ENCODE measurements at places on chromosomes 5 and 9. TPM values are rescaled to one million over a fixed set of nuclear protein-coding genes. Genes with fewer than 3 reads are reported as not detected.

Gene FIBCD1
- not detected for total RNA-seq

GRCh38 chr9:106892632-106893031, 29.7 kb downstream of the ZNF462 start:
- no peaks in the 10 kb centered on the region for H3K4me1 ChIP-seq
- no peaks in the 10 kb centered on the region for H3K27me3 ChIP-seq
- no peak overlapping the region for H3K4me3 ChIP-seq
- no peak overlapping the region for H3K27ac ChIP-seq
- no peak for DNase-seq

GRCh38 chr5:75286211-75286773, 49.6 kb upstream of the ANKRD31 start:
- no peaks in the 10 kb centered on the region for H3K36me3 ChIP-seq
- H3K27me3 ChIP-seq = peaks cover 9% of the 10 kb centered on the region
- no peak overlapping the region for H3K27ac ChIP-seq
- DNase-seq = no peak

GRCh38 chr5:149799119-149799623, 69.1 kb downstream of the PPARGC1B start:
- H3K4me1 ChIP-seq = peaks cover 6% of the 10 kb centered on the region
- DNase-seq = no peak
- H3K4me3 ChIP-seq = no peak overlapping the region
- H3K36me3 ChIP-seq = no peaks in the 10 kb centered on the region
- H3K27me3 ChIP-seq = no peaks in the 10 kb centered on the region
- H3K27ac ChIP-seq = no peak overlapping the region

Gene ZBTB26
- 5.8 TPM for total RNA-seq
